ENCODE measurements at places on chromosomes 3 and 15. TPM values are rescaled to one million over a fixed set of nuclear protein-coding genes. Genes with fewer than 3 reads are reported as not detected.

DNA sequence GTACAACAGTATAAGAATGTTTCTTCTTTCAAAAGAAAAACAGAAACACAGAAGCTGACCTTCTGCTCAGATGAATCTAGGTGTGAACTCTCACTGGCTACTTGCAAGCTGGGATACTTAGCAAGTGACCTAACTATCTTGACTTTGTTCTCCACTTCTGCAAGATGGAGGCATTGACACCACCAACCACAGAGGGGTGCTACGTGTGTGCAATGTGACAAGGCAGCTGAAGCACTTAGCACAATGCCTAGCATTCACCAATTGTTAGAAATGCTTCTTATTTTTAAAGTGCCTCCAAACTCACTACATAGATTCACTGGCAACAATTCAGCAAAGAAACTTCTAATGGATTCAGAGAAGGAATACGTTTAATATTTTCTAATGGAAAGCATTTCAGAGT lies 331.4 kb upstream of the WNT5A start:
- DNase-seq: peak; percentile 12

GRCh38 chr3:142652826-142653292 lies 56.7 kb downstream of the PLS1 start:
- no peak for DNase-seq

GRCh38 chr3:159482241-159482993 lies 506.2 kb upstream of the IL12A start:
- no peak for DNase-seq

DNA sequence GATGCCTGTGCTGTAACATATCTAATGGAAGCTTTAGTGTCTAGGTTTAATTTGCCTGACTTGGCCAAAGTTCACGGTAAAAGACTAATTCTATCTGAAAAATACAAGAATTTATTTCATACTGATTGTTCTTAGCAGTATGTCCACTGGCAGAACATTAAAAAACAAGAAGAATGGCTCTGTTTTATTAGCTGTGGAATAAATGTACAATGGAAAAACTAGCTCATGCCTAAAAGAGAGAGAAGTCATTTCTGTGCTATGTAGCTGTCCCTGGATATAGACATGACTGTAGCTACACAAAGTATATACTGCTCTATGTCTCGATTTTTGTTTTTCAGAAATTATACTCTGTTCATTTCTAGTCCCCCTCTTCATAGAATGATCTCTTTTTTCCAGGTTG lies 13.9 kb upstream of the VGLL3 start:
- no peak for DNase-seq

- no peak for DNase-seq
Measured at GRCh38 chr15:62147551-62147950, 17.5 kb downstream of the C2CD4B start.

DNA sequence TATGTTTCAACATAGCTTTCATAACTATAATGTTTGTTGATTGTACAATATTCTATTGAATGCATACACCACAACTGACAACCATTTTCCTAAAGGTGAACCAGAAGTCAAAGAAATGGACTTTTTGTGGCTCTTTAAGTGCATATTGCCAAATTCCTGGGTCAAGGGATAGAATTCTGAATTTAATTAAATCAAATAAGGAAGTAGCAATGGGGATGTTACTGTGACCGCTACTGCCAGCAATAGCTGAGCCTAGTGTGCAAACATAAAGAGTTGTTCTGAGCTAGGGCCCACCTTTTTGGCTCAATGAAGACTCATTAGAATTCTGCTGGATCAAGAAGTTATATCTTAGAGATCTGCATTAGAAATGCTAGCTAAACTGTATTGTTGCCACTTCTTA lies 17.3 kb upstream of the KBTBD8 start:
- DNase-seq: no peak

Gene AP3B2
- 0.40 TPM for polyA plus RNA-seq

Data from muscle of back (tissue), 13 donors.